Mesothelial cell of epicardium (in vitro differentiated cells): ENCODE measurements at places on chromosomes 2 and 18.
A peak's percentile ranks its signal among the peaks of the same experiment; 100 is the strongest.

- peaks cover 12% of the 10 kb centered on the region for H3K36me3 ChIP-seq
- no peaks in the 10 kb centered on the region for H3K27me3 ChIP-seq
- peak overlapping the region; percentile 18 for H3K27ac ChIP-seq
- H3K4me1 ChIP-seq: peaks cover 43% of the 10 kb centered on the region
- H3K4me3 ChIP-seq: no peak overlapping the region
- DNase-seq: no peak
Observed at GRCh38 chr18:58051765-58052460, 7.9 kb downstream of the NEDD4L start.

DNA sequence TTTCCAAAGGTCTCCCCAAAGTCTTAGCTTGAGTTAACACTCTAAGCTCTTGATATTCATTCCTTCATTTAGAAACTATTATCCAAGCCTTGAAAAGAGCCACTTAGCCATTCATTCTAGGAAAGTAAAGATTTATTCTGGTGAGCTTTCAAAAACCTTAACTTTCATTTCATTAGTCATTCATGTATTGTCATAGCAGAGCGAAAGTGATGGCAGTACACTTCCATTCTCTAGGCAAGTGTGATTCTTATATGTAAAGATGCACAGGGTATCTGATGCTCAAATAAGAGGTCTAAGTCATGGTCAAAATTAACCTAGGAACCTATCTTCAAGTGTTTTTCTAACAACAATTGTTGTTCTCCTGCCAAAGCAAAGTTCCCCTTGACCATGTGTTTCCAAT, 553.0 kb upstream of the FANCL start:
- no peaks in the 10 kb centered on the region for H3K27me3 ChIP-seq
- DNase-seq: no peak
- H3K4me1 ChIP-seq: peaks cover 25% of the 10 kb centered on the region
- H3K27ac ChIP-seq: no peak overlapping the region
- no peak overlapping the region for H3K4me3 ChIP-seq

GRCh38 chr2:181594322-181594721, 62.6 kb downstream of the CERKL start:
- peaks cover 20% of the 10 kb centered on the region for H3K27me3 ChIP-seq
- H3K36me3 ChIP-seq: no peaks in the 10 kb centered on the region
- no peak overlapping the region for H3K27ac ChIP-seq
- H3K4me3 ChIP-seq: no peak overlapping the region

GRCh38 chr2:101348883-101349282, 38.4 kb downstream of the CREG2 start:
- no peaks in the 10 kb centered on the region for H3K36me3 ChIP-seq
- H3K27me3 ChIP-seq: no peaks in the 10 kb centered on the region
- H3K4me1 ChIP-seq: no peaks in the 10 kb centered on the region

DNA sequence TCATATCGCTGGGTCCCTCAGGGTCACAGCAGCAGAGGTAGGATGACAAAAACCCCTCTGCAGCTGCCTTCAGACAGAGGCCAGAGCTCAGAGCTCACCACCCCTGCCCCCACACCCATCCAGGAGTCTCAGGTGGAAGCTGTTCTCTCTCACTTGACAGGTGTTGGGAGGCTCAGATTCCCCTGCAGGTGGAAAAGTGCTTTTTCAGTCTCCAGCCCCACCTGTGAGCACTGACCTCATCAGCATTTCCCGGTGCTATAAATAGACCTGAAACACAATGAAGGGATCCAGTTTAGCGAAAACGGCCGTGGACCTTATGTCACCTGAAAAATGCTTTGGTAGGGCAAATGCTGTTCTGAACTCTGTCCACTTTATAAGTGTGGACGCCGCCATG, 254.9 kb downstream of the NDUFA10 start:
- no peaks in the 10 kb centered on the region for H3K36me3 ChIP-seq
- peaks cover 34% of the 10 kb centered on the region for H3K27me3 ChIP-seq
- no peak overlapping the region for H3K4me3 ChIP-seq

GRCh38 chr2:179849719-179850118, 11.7 kb downstream of the ZNF385B start:
- H3K4me3 ChIP-seq: no peak overlapping the region
- H3K36me3 ChIP-seq: no peaks in the 10 kb centered on the region
- DNase-seq: no peak
- H3K27ac ChIP-seq: no peak overlapping the region
